T-helper 9 cell (primary cell): ENCODE measurements at places on chromosomes 1 and 21.

DNA sequence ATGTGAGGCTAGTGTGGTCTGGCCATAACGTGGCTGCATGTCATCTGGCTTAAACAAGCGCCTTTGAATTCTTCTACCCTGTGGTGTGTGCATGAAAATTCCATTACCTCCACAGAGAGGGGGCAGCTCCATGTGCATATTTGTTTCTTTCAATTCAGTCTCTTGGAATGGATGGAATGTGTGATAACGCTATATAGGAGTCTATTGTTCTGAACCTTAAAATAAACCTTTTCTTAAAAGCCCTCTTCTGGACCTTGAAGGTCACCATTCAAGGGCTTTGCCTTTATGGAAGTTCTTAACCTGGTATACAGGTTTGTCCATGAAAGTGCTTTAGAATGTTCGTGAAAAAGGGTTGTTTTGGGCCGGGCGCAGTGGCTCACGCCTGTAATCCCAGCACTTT lies 118.2 kb upstream of the ADGRL2 start:
- DNase-seq = no peak

- DNase-seq = no peak
These were observed 21.4 kb downstream of the NEK2 start for GRCh38 chr1:211653959-211654496.

- DNase-seq = no peak
These were observed 10.7 kb downstream of the MR1 start for GRCh38 chr1:181044449-181044966.

DNA sequence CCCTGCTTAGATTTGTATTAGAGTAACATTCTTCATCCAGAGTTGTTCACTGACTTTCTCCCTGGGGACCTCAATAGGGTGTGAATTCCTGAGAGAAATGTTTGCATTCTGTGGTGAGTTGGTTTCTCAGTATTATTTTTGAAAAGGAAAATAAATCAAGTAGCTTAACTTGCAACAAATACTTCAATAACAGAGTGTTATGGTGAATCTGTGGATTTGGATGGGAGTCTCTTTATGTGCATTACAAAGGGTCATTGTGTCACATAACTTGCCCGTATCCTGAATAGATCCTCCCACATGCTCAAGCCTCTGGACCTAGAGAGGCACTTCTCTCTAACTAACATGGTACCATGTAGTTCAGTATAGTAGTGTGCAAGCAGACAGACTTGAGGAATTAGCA lies 68.4 kb upstream of the IPO9 start:
- no peak for DNase-seq

- DNase-seq = no peak
These were observed 304.0 kb downstream of the RRAGC start for GRCh38 chr1:38555594-38555993.
